Astrocyte of the hippocampus (primary cell): ENCODE measurements at places on chromosomes 1 and 21.

DNA sequence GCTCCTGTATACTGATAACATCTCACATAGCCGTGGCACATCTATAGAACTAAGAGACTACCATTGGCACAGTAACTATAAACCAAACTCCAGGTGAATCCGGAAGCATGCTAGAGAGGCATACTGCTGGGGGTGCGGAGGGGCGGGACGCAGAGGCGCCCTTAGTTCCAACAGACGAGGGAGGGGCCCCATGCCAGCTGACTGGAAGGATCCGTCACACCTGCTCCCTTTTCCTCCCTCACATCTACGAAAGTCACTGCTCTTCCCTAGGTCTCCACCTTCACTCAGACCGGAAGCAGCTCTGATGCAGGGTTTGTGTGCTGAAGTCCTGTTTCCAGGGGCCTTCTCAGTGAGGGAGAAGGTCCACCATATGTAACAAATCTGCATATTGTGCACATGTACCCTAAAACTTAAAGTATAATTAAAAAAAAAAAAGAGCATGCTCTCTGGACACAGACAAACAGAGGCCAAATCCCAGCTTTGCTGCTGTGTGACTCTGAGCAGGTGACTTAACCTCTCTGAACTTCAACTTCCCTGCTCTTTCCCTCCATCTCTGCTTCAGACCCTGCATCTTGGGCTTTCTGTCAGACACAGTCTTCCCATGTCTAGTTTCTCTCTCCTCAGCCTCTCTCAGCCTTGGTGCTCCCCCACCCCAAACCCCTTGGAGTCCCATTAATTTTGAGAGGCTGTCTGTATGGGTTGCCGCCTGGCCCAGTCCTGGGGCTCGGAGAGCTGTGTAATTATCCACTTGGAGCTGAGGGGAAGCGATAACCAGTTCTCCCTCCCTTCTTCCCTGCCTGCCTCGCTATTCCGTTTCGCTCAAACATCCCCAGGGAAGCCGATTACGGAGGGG lies 7.8 kb upstream of the GJB5 start:
- DNase-seq: no peak

GRCh38 chr1:186945146-186945545 lies 116.4 kb downstream of the PLA2G4A start:
- DNase-seq: no peak

- DNase-seq: no peak
Measured at GRCh38 chr1:105678334-105678733, 1378.1 kb upstream of the PRMT6 start.

- peak; percentile 38 for DNase-seq
Measured at GRCh38 chr1:177848577-177848976, 121.3 kb downstream of the SEC16B start.

DNA sequence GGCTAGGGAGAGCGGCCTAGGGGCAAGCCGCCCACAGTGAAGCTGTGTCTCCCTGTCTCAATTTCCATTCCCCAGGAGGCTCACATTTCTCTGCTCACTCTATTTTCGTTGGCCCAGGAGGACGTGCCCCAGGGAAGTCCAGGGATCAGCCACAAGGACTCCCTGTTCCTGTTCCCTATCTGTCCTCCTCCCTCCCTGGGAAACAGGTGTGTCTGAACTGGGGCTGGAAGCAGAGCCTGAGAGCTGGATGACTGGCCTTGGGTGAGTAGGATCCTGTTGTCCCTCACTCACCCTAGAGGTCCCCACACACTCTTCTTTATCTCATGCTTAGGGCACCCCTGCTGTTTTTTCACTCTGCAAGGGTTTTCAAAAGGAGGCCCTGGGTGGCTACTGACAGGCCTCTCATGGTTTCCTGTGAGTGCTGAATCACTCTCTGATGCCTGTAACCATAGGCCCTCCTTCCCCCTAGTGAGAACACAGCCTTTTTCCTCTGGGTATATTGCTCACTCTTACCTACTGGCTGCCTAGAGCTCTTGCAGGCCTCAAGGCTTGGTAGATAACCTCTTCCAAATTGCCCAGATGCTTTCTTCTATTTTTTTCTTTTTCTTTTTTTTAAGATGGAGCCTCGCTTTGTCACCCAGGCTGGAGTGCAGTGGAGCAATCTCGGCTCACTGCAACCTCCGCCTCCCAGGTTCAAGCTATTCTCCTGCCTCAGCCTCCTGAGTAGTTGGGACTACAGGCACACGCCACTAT lies 3.3 kb upstream of the UTP11 start:
- peak; percentile 58 for DNase-seq

DNA sequence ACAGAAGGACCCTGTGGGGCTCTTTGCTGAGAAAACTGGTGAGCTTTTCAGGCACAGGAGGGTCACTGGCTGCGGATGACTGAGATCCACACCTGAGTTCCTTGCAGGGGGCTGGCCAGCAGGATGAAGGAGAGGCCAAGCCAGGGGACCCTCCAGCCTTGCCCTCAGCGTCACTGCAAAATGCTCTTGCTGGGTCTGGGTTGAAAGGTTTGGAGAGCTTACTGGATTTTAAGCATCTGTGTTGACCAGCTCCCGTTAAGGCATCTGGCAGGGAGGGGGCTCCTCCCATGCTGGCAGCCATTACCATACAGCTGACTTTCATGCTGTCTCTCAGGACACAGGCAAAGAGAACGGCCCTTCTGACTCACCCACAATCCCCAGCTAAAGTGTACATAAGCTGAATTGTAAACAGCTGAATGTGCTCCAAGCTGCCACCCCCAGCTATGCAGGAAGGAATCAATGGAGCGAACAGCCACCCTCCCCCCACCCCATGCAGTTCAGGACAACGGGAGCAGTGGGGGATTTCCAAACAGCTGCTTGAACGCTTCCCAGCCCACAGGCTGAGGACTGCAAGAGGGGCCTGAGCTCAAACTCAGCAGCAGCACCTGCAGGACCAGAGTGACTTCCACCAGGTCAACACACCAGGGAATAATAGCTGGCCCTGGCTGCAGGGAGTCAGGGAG lies 21.3 kb upstream of the A3GALT2 start:
- peak; percentile 97 for DNase-seq

GRCh38 chr1:228830954-228831481 lies 95.7 kb downstream of the RHOU start:
- peak; percentile 88 for DNase-seq

DNA sequence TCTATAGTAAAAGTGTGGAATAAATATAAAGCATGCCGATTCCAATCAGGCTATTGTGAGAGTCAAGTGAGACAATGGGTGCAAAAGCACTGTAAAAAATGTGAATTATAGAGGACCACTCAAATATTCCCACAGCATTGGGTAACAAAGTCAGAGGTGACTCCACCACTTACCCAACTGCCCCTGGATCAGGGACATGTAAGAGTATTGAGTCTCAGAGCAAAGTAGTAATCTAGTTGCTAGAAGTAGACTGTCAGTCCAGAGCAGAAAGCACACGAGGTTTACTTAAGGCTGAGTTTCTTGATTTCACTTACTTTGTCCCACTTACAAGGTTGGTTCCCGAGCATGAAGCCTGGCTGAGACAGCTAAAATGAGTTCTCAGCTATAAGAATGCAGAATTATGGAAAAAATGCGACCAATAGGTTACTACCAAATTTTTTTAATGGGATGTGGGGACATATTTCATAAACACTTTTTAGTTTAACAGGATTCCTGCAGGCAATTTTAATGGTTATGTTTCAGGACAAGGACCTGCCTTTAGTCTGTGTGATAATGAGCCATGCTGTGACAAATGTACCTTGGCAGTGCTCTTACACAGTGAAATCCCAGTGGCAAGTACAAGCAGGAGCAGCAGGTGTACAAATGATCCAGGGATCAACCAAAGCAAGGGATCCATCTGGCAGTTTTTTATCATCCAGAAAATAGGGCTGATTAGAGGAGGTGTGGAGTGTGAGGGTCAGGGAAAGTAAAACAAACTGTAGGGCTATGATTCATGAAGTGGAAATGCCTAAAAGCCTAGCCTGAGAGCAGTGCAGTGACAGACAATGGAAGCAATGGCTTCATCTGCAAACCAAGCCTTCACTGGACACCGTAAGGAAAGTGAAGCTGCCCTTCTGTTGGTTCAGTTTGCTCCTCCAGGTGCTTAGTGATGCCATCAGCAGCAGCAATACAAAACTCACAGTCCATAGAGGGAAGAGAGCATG lies 156.2 kb upstream of the SPAG17 start:
- DNase-seq: peak; percentile 10

- DNase-seq: no peak
Measured at GRCh38 chr1:202836623-202837403, 26.1 kb downstream of the PCAT6 start.

DNA sequence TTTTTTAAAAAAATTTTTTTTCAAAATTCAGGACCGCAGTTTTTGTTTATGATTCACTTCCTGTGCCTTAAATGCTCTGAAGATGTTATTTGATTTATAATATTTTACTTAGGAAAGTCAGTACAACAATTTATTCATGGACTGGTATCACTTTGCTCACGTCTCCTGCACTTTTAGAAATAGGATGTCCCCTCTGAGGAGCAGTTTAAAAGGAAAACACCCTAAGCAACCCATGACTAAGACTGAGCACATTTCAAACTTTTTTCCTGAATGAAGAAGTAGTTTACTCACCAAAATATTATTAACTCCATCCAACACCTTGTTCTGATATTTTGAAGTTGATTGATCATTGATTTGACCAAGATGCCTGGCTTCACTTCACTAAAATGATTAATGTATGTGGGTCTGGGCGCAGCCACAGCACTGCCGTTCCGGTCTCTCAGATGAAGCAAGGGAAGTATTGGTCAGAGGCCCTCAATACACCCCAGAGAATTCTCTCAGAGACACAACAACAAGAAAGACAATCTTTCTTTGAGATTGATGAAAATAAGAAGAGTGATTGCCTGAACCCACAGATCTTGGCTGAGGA lies 223.9 kb downstream of the TGFB2 start:
- DNase-seq: no peak

GRCh38 chr1:27616441-27616840 lies 12.5 kb upstream of the AHDC1 start:
- no peak for DNase-seq

GRCh38 chr21:35138665-35139381 lies 89.7 kb upstream of the RUNX1 start:
- DNase-seq: peak; percentile 97

- no peak for DNase-seq
Measured at GRCh38 chr1:113800487-113800886, 11.8 kb downstream of the RSBN1 start.

DNA sequence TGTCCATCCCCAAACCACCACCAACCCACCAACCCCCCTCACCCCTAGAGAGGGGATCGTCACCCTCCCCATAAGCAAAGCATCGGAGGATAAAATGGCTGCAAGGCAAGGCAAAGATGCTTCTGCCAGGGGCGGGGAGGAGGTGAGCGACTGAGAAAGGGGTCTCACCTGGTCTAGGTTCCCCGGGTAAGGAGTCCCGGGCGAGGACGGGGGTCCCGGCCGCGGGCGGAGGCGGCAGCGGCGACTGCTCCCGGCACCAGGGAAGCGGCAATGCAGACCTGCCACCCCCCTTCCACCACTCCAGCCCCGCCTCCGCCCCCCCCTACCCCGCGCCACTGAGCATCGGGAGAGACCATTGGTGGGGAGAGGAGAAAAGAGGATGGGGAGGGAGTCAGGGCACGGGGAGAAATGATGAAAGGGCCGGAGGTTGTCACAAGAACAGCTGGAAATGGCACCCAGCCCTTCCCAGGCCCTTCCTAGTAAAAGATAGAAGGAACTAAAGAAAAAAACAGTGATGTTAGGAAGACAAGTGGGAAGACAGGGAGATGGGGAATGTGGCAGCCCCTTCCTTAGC lies at the start of gene SV2A:
Gene SV2A (minus strand): TSS at position 274 of the 574 bp plus-strand sequence. CDS start 4,004 bp downstream, outside the sequence.
- DNase-seq: peak; percentile 79

- DNase-seq: no peak
Measured at GRCh38 chr1:38013227-38013622, 691 bp downstream of the UTP11 start.
